ENCODE measurements at places on chromosomes 4 and X. TPM values are rescaled to one million over a fixed set of nuclear protein-coding genes. Genes with fewer than 3 reads are reported as not detected.

Gene STK32B
- 4.1 TPM for total RNA-seq

Gene MAP7D2
- total RNA-seq: 1.2 TPM

Gene PTPN13
- total RNA-seq: 79.2 TPM

Gene RHOXF2B
- not detected for total RNA-seq

Gene PCDH7
- total RNA-seq: 38.2 TPM

Gene SHOX
- total RNA-seq: not detected

Gene FAM199X
- 14.7 TPM for total RNA-seq

Gene P2RY8
- total RNA-seq: 0.59 TPM

Gene FGF5
- total RNA-seq: not detected

Gene TXLNG
- 18.9 TPM for total RNA-seq

Gene TCEAL2
- 4.1 TPM for total RNA-seq

Gene UGT2B17
- total RNA-seq: 1.2 TPM

Gene SLITRK2
- total RNA-seq: 0.59 TPM

Gene NMU
- total RNA-seq: not detected

- H3K27ac ChIP-seq: no peak overlapping the region
- H3K36me3 ChIP-seq: no peaks in the 10 kb centered on the region
- DNase-seq: no peak
- H3K4me3 ChIP-seq: no peak overlapping the region
- H3K27me3 ChIP-seq: no peaks in the 10 kb centered on the region
Measured at GRCh38 chr4:9703391-9703790, 78.0 kb upstream of the DRD5 start.

DNA sequence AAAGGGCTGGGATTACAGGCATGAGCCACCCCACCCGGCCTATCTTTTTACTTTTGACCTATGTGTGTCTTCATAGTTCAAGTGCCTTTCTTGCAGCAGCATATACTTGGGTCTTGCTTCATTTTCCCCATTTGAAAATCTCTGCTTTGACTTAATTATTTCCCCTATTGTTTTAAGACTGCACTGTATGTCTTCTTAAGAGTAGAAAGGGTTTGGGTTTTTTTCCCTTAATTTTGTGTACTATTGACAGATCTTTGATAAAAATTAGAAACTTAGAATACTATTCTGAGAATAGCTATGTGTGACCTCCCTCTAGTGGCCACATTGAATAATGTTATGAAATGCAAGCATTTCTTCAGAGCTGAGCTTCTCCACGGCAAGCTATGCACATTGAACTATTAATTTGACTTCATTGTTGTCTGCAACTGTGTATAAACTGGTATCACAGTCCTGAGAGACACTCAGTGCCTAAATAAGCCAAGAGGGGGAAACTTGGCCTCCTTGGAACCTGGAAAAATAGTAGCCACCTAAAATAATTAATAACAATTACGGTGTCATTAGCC is 8.7 kb upstream of the SLC25A4 start:
- H3K4me1 ChIP-seq: no peaks in the 10 kb centered on the region
- H3K36me3 ChIP-seq: no peaks in the 10 kb centered on the region
- no peak overlapping the region for H3K4me3 ChIP-seq
- H3K27me3 ChIP-seq: no peaks in the 10 kb centered on the region

GRCh38 chrX:133527415-133527814 is 112.1 kb upstream of the GPC4 start:
- no peaks in the 10 kb centered on the region for H3K4me1 ChIP-seq
- DNase-seq: no peak
- no peaks in the 10 kb centered on the region for H3K36me3 ChIP-seq
- no peaks in the 10 kb centered on the region for H3K27me3 ChIP-seq
- no peak overlapping the region for H3K4me3 ChIP-seq

- peak overlapping the region; percentile 91 for H3K27ac ChIP-seq
- H3K4me3 ChIP-seq: peak overlapping the region; percentile 82
- H3K36me3 ChIP-seq: no peaks in the 10 kb centered on the region
- H3K27me3 ChIP-seq: peaks cover 5% of the 10 kb centered on the region
- DNase-seq: no peak
- no peaks in the 10 kb centered on the region for H3K4me1 ChIP-seq
Measured at GRCh38 chrX:40094900-40095582, 2.7 kb downstream of the BCOR start.

DNA sequence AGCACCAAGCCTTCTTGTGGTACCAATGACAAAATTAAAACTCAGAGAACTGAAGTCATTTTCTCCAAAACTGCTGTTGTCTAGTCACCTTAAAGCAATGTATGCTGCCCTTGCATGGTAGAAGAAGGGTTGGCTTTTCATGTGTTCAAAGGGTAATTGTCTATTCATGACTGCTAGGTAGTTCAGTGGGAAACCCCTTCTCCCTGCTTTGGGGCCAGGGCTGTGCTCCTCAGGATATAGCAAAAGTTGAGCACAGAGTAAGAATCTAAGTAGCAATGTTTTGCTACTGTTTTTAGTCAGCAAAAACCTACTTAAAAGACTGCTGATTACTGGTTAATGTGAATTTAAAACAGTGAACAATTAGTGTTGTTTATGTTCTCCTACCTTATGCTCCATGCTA is 30.8 kb upstream of the FAM9B start:
- no peaks in the 10 kb centered on the region for H3K36me3 ChIP-seq
- no peak overlapping the region for H3K4me3 ChIP-seq
- H3K27me3 ChIP-seq: peaks cover 7% of the 10 kb centered on the region
- no peak for DNase-seq
- H3K27ac ChIP-seq: no peak overlapping the region

GRCh38 chrX:39161611-39162255 is 360.5 kb downstream of the MID1IP1 start:
- H3K27me3 ChIP-seq: no peaks in the 10 kb centered on the region
- H3K4me1 ChIP-seq: no peaks in the 10 kb centered on the region
- H3K4me3 ChIP-seq: no peak overlapping the region
- no peak for DNase-seq
- H3K36me3 ChIP-seq: no peaks in the 10 kb centered on the region
- no peak overlapping the region for H3K27ac ChIP-seq

DNA sequence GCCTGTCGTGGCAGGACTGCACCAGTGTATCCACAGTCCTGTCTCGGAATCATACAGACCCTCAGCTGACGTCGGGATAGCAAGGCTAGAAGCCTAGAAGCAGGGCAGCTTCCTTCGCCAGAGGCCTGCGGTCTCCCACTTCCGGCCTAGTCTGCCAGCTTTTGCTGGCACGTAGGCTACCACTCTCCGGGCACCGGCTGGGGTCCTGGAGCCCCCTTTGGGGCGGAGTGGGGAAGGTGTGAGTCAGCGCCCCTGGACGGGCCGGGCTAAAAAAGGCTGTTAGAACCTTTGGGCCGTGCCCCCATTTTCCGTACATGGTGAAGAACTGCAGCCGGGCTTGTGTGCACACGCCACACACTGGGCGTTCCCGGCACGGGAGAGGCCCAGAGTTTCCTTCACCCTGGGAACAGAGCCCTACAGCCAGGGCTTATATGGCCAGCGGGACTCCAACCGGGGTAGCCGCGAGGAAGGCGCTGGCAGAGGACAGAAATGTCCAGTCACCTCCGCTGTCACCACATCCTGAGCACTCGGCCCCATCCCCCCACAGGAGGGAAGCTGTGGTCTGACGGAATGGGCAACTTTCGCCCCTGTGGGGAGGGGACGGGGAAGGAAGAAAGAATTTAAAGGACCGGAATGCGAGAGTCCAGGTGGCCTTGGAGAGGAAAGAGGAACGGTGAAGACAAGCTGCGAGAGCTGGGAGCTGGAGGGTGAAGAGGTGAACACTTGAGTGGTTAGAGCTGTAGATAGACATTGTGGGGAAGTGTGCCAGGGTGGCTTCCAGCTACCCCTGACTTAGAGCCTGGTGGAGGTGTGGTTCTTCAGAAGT is 4.6 kb downstream of the MAGIX start:
- no peaks in the 10 kb centered on the region for H3K4me1 ChIP-seq
- H3K27me3 ChIP-seq: no peaks in the 10 kb centered on the region
- peak overlapping the region; percentile 35 for H3K4me3 ChIP-seq
- peak overlapping the region; percentile 90 for H3K27ac ChIP-seq
- peak; percentile 72 for DNase-seq

- no peaks in the 10 kb centered on the region for H3K36me3 ChIP-seq
- no peak overlapping the region for H3K4me3 ChIP-seq
- no peaks in the 10 kb centered on the region for H3K4me1 ChIP-seq
- H3K27me3 ChIP-seq: no peaks in the 10 kb centered on the region
- no peak for DNase-seq
Measured at GRCh38 chr4:150982557-150983233, 32.4 kb downstream of the LRBA start.

GRCh38 chr4:151323667-151324066 is 1.7 kb downstream of the SH3D19 start:
- H3K4me1 ChIP-seq: no peaks in the 10 kb centered on the region
- peak overlapping the region; percentile 49 for H3K4me3 ChIP-seq
- DNase-seq: no peak
- H3K27me3 ChIP-seq: no peaks in the 10 kb centered on the region
- peak overlapping the region; percentile 94 for H3K27ac ChIP-seq
- H3K36me3 ChIP-seq: no peaks in the 10 kb centered on the region

- no peaks in the 10 kb centered on the region for H3K27me3 ChIP-seq
- no peak overlapping the region for H3K4me3 ChIP-seq
- no peak for DNase-seq
Measured at GRCh38 chrX:148567229-148567628, 66.8 kb downstream of the AFF2 start.

GRCh38 chr4:72768364-72768763 is 199.3 kb upstream of the ADAMTS3 start:
- DNase-seq: no peak
- no peaks in the 10 kb centered on the region for H3K27me3 ChIP-seq
- no peak overlapping the region for H3K4me3 ChIP-seq
- peak overlapping the region; percentile 64 for H3K27ac ChIP-seq
- no peaks in the 10 kb centered on the region for H3K4me1 ChIP-seq
- H3K36me3 ChIP-seq: no peaks in the 10 kb centered on the region

DNA sequence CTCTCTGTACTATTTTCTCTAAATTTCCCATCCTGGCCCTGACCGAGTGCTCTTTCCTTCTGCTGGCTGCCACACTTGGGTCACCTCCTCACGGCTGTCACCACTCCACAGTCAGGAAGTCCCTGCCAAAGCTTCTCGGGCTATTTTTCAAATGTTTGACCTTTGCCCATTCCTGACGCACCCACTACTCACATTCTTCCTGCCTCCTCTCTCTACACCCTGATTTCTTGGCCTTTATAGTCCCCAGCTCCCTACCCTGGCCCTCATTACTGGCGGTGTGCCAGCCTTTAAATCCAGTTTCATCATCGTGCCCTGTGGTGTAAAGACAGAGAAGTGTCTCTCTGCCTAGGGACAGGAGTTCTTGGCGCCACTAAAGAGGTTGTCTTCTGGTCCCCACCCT is 46.4 kb upstream of the GATB start:
- H3K27me3 ChIP-seq: no peaks in the 10 kb centered on the region
- no peak overlapping the region for H3K27ac ChIP-seq
- H3K4me3 ChIP-seq: no peak overlapping the region

DNA sequence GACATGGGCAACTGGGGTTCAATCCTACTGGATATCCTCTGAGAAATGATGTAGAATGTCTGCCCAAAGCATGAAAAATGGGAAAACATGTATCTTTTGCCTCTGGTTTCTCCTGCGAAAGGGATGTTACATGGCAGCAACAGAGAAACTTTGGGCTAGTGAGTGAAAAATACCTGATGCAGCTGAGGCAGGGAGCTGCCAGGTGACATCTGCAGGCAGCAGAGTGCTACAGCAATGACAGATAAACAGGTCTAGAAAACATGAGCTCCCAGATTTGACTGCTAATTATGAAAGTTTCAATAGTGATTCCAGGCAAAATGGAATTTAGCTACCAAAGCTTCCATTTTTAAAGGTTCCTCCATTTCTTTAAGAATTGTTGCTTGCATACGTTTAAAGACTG is 4.8 kb upstream of the CXCL1 start:
- H3K4me1 ChIP-seq: peaks cover under 1% of the 10 kb centered on the region
- H3K27me3 ChIP-seq: no peaks in the 10 kb centered on the region
- H3K36me3 ChIP-seq: no peaks in the 10 kb centered on the region

DNA sequence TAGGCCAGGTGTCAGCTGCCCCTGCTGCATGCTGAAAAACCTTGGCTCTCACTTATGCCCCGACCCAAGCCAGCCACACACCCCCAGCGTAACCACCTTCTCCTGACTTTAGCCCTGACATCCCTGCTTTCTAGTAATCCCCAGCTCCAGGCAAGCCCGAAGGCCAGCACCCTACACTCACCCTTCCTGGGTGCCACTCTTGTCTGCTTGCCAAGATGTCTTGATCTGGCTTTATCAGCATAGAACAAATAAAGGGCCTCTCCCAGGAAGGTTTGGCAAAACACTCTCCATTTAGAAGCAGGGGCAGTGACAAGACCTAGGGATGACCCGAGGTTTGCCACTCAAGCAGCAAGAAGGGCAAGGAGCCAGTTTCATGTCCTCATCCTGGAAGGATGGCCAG is 6.8 kb upstream of the MAP9 start:
- H3K27me3 ChIP-seq: no peaks in the 10 kb centered on the region
- no peak overlapping the region for H3K27ac ChIP-seq
- no peaks in the 10 kb centered on the region for H3K36me3 ChIP-seq
- H3K4me3 ChIP-seq: no peak overlapping the region
- H3K4me1 ChIP-seq: no peaks in the 10 kb centered on the region
- DNase-seq: no peak

GRCh38 chr4:145307763-145308430 is 127.5 kb upstream of the OTUD4 start:
- no peak for DNase-seq
- no peaks in the 10 kb centered on the region for H3K4me1 ChIP-seq
- H3K36me3 ChIP-seq: no peaks in the 10 kb centered on the region

GRCh38 chr4:3656416-3657356 is 109.5 kb upstream of the ADRA2C start:
- no peaks in the 10 kb centered on the region for H3K27me3 ChIP-seq
- no peak overlapping the region for H3K4me3 ChIP-seq
- H3K27ac ChIP-seq: peak overlapping the region; percentile 89
- DNase-seq: no peak
- H3K4me1 ChIP-seq: peaks cover 26% of the 10 kb centered on the region

GRCh38 chr4:80900908-80901307 is 129.6 kb upstream of the BMP3 start:
- no peaks in the 10 kb centered on the region for H3K4me1 ChIP-seq
- no peak overlapping the region for H3K27ac ChIP-seq
- no peak overlapping the region for H3K4me3 ChIP-seq
- no peaks in the 10 kb centered on the region for H3K27me3 ChIP-seq
- H3K36me3 ChIP-seq: no peaks in the 10 kb centered on the region

DNA sequence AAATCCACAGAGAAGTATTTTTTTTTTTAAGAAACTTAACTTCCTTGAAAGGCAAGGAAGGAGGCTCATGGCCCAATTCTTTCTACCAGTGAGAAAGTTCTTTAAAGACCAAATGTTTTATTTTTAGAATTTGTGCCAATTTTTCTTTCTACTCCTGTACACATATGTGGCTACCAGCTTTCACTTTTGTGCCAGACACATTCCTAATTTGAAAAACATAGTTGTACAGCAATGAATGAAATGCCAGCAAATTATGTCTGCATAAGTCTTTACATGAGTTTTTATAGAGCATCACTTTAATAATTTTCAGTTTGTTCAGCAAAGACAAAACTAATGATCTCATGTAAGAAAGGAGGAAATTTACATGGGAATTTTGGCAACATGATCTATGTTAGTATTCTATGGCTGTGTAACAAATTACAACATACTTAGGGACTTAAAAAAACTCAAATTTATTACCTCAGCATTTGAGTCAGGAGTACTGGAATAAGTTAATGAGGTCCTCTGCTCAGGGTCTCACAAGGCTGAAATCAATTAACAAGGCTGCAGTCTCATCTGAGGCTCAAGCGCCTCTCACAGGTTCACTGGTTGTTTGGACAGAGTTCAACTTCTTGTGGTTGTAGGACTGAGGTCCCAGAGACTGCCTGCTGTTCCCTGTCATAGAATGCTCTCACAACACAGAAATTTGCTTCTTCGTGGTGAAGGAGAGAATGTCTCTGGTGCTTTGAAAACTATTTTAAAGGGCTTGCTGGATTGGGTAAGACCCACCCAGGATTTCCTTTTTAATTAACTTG is 678.2 kb upstream of the FAM241A start:
- H3K27me3 ChIP-seq: no peaks in the 10 kb centered on the region
- no peak for DNase-seq
- H3K4me1 ChIP-seq: no peaks in the 10 kb centered on the region
- H3K36me3 ChIP-seq: no peaks in the 10 kb centered on the region
- no peak overlapping the region for H3K4me3 ChIP-seq

Data from uterus (tissue), 4 donors.